Transverse colon (tissue), 4 donors: ENCODE measurements at places on chromosomes 13 and 19.
A peak's percentile ranks its signal among the peaks of the same experiment; 100 is the strongest.

- peak overlapping the region; percentile 5 for H3K27ac ChIP-seq
- H3K36me3 ChIP-seq = no peaks in the 10 kb centered on the region
- no peak overlapping the region for H3K4me3 ChIP-seq
- DNase-seq = no peak
- peaks cover 25% of the 10 kb centered on the region for H3K27me3 ChIP-seq
Measured at GRCh38 chr19:8355631-8356402, 8.1 kb upstream of the ANGPTL4 start.

DNA sequence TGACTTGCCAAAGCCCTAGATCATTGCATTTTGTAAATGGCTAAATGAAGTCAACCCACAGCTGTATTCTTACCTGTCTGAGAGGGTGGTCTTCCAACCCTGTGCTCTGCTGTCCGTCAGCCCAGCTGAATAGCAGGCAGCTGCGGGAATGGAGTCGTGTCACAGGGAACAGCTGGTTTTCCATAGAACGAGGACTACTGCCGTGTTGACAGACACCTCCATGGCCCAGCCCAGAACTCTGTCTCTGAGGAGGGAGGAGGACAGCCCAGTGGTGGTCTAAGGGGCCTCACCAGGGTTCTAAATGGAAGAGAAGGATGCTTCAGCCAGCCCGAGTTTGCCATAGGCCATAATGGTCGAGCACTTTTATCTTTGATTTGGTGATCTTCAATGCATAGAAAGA, 110.7 kb downstream of the SLC7A1 start:
- no peaks in the 10 kb centered on the region for H3K27me3 ChIP-seq
- H3K4me1 ChIP-seq = peaks cover 9% of the 10 kb centered on the region
- H3K4me3 ChIP-seq = no peak overlapping the region
- no peak for DNase-seq

- no peak overlapping the region for H3K27ac ChIP-seq
- H3K36me3 ChIP-seq = peaks cover 75% of the 10 kb centered on the region
Measured at GRCh38 chr19:11781295-11782057, 14.7 kb downstream of the ZNF441 start.

- no peak overlapping the region for H3K4me3 ChIP-seq
- H3K27me3 ChIP-seq = peaks cover 8% of the 10 kb centered on the region
- no peaks in the 10 kb centered on the region for H3K4me1 ChIP-seq
- no peak overlapping the region for H3K27ac ChIP-seq
Measured at GRCh38 chr13:39144941-39145533, 106.8 kb downstream of the NHLRC3 start.

GRCh38 chr19:19562665-19563347, 24.7 kb downstream of the CILP2 start:
- H3K36me3 ChIP-seq = no peaks in the 10 kb centered on the region
- H3K4me1 ChIP-seq = no peaks in the 10 kb centered on the region
- no peak overlapping the region for H3K27ac ChIP-seq
- no peak overlapping the region for H3K4me3 ChIP-seq
- no peaks in the 10 kb centered on the region for H3K27me3 ChIP-seq

GRCh38 chr13:37011788-37012187, 11.2 kb downstream of the EXOSC8 start:
- no peaks in the 10 kb centered on the region for H3K4me1 ChIP-seq
- no peaks in the 10 kb centered on the region for H3K27me3 ChIP-seq
- no peak overlapping the region for H3K27ac ChIP-seq
